Inflammatory macrophage treated with lipopolysaccharide for 4 hours (primary cell): ENCODE measurements at places on chromosomes 16 and 17.

GRCh38 chr17:76005263-76006149 lies 4.9 kb downstream of the CDK3 start:
- DNase-seq: peak; percentile 76

- no peak for DNase-seq
Observed at GRCh38 chr17:39688475-39688835, 598 bp upstream of the PGAP3 start.

GRCh38 chr17:57406981-57407286 lies 150.6 kb downstream of the MSI2 start:
- no peak for DNase-seq

- peak; percentile 71 for DNase-seq
Observed at GRCh38 chr17:20116683-20117309, 107.6 kb downstream of the SPECC1 start.

GRCh38 chr17:35694906-35695305 lies 36.5 kb upstream of the RASL10B start:
- DNase-seq: no peak

DNA sequence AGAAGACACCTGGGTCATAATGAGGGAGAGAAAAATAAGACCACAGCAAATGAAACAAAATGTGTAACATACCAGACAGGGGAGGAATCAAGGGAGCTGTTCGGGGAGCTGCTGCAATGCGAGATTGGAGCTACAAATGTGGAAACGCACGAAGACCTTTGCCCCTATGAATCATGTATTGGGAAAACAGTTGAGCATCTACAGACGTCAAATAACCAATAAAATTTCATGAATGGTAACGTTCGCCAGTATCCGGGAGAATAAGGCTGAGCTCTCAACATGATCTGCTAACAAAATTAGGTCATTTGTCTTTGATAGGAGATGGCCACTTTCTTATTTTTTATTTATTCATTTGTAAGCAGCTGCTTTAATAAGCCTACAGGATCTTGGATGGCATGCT lies 486.2 kb upstream of the RBFOX1 start:
- DNase-seq: no peak

- DNase-seq: no peak
Observed at GRCh38 chr17:40022961-40023541, 7.8 kb downstream of the CSF3 start.

DNA sequence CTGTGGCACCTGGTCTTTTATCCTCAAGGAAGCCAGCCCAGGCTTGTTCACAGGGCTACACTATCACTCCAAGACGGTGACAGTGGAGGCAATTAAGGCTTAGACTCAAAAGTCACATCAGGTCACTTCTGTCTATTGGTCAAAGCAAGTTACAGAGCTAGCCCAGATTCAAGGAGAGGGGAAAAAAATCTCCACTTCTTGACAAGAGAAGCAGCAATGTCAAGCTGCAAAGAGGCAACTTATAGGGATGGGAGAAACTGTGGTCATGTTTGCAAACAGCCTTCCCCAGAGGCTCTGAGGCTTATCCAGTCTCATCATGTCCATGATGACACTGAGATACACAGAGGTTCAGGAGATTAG lies 31.6 kb downstream of the SERPINF1 start:
- no peak for DNase-seq

DNA sequence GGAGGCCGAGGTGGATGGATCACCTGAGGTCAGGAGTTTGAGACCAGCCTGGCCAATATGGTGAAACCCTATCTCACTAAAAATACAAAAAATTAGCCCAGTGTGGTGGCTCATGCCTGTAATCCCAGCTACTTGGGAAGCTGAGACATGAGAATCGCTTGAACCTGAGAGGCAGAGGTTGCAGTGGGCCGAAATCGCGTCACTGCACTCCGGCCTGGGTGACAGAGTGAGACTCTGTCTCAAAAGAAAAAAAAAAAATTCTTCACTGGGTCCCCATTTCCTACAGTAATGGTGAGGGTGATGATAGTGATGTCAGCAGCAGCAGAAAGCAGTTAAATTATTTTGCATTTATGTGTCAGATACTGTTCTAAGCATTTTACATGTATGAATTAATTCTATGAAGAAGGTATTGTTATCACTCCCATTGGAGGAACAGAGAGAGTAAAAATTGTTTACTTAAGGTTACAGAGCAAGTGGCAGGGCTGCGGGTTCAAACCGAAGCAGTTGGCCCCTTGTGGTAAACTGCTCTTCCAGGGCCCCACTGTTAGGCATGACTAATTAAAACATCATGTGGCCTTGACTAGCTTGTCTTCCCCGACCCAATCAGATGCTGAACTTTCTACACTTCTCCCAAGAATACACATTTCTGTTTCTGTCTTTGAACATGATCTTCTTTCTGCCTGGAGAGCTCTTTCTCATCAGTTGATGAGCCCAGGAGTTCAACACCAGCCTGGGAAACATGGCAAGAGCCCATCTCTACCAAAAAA lies 45.8 kb downstream of the STAT3 start:
- peak; percentile 73 for DNase-seq

DNA sequence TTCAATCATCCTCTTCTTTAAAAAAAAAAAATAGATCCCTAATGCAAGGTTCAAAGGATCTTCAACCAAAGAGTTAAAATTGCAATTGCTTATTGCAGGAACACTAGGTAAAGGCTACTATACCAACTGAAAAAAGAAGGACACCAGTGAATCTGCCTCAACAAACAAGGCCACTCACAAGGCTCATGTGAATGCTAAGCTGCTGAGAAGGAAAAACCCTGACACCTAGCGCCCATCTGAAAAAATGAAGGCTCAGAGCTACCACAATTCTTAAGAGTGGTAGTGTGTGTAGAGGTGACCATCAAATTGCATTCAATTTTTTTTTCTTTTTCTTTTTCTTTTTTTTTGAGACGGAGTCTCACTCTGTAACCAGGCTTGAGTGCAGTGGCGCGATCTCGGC lies 201.6 kb upstream of the C17orf78 start:
- DNase-seq: no peak

DNA sequence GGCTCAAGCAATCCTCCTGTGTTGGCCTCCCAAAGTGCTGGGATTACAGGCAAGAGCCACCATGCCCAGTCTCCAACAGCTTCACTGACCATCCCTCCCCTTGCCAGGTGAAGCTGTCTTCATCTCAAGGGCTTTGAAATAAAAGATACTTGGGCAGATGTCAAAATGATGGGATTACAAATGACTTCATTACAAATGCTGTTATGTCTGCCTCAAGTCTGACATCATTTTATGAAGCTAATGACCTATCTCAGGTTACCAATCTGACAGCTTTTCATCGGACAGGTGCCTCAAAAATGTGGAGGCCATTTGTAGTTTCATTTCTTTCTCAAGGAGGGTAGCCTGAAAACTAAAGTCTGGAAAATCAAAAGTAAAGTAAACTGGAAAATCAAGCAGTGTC lies 323.7 kb upstream of the TBX2 start:
- no peak for DNase-seq

- DNase-seq: no peak
Observed at GRCh38 chr16:88549671-88550245, 20.4 kb upstream of the ZC3H18 start.

DNA sequence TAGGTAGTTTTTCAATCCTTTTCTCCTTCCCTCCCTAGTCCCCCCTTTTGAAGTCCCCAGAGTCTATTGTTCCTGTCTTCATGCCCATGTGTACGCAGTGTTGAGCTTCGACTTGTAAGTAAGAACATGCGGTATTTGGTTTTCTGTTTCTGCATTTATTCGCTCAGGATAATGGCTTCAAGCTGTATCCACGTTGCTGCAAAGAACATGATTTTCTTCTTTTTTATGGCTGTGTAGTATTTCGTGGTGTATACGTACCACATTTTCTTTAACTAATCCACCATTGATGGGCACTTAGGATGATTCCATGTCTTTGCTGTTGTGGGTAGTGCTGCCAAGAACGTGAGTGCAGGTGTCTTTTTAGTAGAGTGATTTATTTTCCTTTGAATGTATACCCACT lies 651.2 kb downstream of the WWOX start:
- DNase-seq: no peak

GRCh38 chr17:80832266-80832676 lies 159.4 kb upstream of the CHMP6 start:
- DNase-seq: no peak

DNA sequence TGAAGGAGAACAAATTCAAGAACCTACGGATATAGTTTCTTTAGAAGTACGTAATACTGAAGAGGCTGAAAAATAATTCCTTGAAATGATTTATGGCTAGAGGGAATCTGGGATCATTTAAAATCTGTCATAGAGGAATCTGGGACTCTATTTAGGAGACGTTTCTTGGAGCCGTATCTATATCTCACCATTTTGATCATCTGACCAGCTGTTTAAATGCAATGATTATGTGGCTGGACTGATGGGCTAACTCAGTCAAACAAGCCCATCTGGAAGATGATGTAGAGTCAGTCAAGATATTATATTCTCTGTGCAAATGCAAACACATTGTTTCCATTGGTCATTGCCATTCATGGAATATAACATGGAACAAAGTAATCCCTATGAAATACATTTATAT lies 467.7 kb upstream of the ZFHX3 start:
- no peak for DNase-seq

DNA sequence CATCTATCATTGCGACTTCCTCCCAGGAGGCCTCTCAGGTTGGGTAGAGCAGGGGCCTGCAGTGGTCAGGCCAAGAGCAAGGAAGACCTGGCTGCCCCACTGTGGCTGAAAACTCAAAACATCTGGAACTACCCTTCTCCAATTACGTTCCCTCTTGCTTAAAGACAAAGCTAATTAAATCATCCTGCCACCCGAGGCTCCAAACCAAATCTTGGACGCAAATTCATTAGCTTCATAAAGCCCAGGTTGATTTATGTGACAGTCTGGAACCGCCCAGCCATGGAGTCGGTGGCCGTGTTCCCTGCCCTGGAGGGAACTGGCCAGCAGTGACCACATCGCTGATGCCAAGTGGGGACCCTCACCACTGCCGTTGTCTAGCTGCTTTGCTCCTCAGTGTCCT lies 21.4 kb downstream of the GRIN2C start:
- DNase-seq: no peak

GRCh38 chr16:4261557-4262172 lies 11.2 kb downstream of the TFAP4 start:
- no peak for DNase-seq

GRCh38 chr16:88067530-88068411 lies 116.5 kb downstream of the BANP start:
- no peak for DNase-seq

DNA sequence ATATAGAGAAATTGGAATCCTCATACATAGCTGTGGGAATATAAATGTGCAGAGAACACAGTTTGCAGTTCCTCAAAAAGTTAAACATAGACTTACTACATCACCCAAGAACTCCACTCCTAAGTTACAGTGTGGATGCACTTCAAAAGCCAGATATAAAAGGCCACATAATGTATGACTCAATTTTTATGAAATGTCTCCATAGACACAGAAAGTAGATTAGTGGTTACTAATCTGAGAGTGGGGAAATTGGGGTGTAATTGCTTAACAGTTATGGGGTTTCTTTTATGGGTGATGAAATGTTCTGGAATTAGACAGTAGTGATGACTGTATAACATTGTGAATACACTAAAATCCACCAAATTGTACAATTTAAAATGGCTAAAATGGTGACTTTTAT lies 60.9 kb downstream of the CACNG1 start:
- peak; percentile 95 for DNase-seq

- DNase-seq: no peak
Observed at GRCh38 chr17:15095935-15096334, 169.2 kb downstream of the PMP22 start.

- no peak for DNase-seq
Observed at GRCh38 chr17:72631568-72631948, 460.9 kb downstream of the SLC39A11 start.

DNA sequence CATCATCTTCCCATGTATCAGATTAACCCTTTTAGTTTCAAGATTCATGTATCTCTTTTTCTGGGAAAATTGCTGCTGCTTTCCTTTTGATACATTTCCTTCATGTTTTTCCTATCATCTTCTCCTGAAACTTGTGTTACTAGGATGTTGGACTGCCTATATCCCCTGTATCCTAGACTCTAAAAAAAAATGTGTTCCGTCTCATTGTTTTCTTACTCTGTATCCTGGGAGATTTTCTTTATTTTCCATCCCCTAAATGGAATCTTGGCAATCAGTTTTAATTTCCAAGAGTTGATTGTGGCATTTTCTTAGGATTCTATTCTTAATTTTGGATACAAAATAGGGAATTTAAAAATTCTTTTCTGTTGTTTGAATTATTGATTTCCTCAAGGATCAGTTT lies 36.8 kb downstream of the MAP2K4 start:
- DNase-seq: no peak

DNA sequence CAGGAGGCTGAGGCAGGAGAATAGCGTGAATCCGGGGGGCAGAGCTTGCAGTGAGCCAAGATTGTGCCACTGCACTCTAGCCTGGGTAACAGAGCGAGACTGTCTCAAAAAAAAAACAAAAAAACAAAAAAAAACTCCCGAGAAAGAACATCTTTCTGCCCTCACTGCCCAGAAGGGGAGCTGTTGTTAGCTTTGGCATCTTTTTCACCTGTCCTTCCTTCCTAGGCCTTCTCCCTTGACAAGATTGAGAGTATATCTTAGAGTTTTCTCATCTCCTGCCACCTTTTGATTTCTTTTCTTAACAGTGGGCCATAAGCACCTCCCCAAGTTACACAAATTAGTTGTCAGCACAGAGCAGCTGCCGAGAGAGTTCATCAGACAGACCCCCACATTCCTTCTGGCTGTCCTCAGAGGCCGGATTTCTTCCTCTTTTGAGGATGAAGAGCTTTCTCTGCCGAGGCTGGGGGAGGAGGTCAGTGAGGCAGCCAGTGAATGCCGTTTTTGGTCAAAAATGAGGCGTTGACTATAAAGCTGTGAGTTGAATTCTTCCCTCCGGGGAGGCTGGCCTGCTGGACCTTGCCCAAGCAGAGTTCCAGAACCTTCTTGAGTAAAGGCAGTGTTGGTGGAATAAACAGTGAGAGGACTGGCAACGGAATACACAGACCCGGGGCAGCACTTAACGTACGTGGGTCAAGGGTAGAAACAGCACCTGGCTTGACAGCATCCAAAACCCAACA lies 127.0 kb downstream of the ABCC6 start:
- DNase-seq: no peak

- DNase-seq: no peak
Observed at GRCh38 chr17:79657036-79657435, 46.2 kb upstream of the RBFOX3 start.

GRCh38 chr16:67349172-67349571 lies 22.6 kb downstream of the LRRC36 start:
- peak; percentile 56 for DNase-seq
